ENCODE measurements at places on chromosomes 2 and 18.

- DNase-seq, result no peak
These were observed 31.4 kb downstream of the TIMM21 start for GRCh38 chr18:74179623-74180199.

DNA sequence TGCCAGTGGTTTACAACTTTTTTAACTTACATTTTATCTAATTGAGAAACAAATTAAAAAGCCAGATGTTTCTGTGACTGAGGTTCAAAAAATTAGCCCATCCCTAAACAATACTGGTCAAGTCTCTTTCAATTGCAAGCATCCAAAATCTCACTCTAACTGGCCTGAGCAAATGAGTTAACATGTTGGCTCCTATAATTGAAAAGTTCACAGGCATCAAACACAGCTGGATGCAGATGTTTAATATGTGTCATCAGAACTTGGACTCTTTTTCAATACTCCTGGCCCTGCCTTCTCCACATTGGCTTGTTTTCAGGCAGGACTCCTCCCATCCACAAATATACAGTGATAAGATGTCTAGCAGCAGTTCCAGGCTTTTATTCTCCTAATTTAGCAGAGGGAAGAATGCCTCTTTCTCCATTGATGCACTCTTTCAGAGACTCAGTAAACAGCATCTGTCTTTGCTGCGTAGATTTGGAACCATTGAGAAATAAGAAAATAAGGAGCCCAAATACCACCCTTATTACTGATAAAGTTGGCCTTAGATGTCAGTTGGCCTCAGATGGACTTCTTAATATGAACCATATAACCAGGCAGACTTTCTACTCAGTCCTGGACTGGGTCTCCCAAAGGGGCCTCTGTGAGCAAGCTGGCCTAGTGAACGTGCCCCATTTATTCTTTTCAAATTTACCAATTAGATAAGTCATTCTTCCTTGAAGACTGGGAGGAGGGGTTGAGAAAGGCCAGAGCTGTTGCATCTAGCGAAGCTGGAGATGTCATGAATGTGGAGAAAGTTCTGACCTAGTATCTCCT is 30.4 kb upstream of the FN1 start:
- no peak for DNase-seq

DNA sequence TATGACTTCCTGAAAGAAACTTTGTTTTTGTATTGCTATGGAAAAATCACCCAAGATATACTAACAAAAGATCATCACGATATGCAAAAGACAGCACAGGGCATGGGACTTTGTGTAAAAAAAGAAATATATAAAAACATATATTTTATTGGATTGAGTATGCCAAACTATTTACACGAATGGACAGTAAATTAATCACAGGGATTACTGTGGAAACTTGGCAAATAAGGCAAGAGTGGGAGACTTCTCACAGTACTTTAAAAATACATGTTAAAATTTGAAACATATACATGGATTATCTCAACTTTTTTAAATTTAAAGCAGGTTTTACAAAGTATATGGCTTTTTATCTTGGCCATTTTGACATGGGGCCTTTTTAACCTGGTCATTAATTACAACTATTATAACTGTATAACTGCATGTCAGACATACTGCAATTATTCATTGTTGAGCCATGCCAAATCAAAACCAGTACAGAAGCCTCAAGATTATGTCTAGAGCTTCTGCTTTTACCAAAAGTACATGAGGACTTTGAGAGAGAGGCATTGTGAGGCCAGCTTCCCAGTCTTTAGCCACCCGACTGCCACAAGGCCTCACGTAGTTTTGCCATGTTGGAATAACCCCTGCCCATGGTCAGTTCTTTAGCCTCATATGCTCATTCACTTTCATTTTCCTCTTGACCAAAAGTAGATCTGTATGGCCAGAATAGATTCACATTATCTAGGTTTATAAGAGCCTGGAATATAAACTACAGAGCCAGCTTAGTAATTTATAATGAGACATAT is 419.8 kb downstream of the SETBP1 start:
- no peak for DNase-seq

GRCh38 chr2:61017003-61017555 is 441 bp upstream of the PEX13 start:
- DNase-seq, result peak; percentile 64

DNA sequence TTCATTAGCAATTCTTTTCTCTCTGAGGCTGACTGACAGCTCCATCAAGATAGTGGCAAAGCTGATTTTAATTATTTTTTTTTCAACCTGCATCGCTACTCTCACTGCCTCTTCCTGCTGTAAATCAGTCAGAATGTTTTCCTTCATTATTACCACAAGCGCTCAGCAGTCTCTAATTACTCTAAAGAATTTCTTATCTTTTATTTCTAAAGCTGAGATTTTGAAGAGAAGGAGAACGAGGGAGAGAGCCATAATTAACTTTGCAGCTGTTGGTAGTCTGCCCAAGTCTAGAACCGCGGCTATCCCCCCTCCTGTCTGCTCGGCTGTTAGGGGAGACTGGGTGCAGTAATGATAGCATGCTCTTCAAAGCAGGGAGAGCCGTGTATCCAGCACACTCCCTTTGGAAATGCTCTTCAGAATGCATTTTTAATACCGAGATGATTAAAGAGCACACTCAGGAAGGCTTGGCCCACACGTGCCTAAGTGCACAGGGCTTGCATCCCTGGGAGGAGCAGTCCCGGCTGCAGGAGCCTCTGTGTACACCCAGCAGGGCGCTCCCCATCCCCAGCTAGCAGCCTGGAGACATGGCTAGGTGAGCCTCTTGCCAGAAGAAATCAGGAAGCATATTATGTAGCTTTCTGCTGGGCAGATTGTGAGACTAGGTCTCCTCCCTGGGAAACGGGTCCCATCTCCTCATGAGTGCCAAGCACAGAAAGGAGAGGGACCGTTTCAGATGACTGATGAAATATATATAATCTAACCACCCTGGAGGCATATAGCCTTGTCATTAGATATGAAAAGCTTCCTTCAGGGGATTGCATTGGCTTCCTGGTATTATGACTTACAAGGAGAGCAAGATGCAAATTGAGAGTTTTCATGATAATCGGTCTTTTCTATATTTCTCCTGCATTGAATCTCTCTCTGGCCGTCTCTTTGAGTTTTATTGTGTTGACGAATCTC is 555.2 kb downstream of the CMPK2 start:
- DNase-seq, result no peak

DNA sequence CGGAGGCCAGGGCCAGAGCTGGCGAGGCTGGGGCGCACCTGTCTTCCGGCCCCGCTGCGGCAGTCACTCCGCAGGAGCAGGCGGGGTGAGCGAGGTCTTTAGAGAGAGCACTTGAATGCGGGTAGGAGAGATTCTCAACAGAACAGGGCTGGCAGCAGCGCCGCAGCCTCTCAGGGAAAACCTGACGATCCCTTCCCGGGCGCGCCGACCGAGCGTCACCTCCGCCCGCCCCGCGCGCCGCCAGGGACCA is 526 bp downstream of the PRKRA start:
- DNase-seq, result no peak

DNA sequence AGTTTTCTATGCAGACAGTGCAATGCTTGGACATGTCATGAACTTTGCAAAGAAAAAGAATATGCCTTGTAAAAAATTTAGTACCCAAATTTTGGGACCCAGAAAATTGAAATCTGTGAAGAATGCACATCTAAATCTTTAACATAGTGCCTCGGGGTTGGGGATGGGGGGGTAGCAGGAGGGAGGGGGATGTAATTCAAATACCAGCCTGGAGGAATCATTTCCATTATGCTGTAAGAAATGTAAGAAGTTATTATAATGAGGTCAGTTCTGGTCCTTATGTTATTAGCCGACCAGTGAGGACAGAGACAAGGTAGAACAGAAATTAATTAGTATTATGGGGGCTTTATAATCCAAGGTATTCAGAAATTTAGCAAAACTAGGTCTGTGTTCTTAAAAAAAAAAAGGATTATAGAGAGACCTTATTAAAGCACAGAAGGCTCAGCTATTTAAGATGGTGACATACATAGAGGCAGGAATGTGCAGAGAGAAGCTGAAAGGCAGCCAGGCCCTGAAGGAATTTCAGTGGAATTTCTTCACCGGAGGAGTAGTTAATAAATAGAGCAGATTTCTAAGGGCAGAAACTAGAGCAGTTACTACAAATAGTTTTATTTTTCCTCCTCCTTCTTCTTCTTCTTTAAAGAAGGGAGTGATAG is 89.0 kb upstream of the RBMS1 start:
- no peak for DNase-seq

- no peak for DNase-seq
These were observed 59.5 kb upstream of the RBM44 start for GRCh38 chr2:237739101-237739500.

- no peak for DNase-seq
These were observed 251.9 kb upstream of the CHAC2 start for GRCh38 chr2:53515435-53516332.

DNA sequence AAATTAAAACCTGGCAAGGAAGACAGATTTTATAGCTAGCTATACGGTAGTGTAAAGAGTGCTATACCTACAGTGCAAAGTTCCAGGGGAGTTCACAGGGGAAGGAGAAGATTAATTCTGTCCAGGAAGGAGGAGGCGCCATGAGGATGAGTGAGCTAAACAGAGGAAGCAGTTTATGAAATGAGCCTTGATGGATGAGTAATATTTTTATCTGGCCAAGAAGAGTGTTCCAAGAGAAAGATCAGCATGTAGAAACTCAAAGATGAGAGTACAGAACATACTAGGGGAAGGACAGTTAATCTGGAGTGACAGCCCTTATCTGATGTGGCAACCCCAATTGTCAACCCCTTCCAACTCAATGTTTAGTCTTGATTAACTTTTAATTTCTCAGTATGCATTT is 54.8 kb downstream of the CDH20 start:
- no peak for DNase-seq

DNA sequence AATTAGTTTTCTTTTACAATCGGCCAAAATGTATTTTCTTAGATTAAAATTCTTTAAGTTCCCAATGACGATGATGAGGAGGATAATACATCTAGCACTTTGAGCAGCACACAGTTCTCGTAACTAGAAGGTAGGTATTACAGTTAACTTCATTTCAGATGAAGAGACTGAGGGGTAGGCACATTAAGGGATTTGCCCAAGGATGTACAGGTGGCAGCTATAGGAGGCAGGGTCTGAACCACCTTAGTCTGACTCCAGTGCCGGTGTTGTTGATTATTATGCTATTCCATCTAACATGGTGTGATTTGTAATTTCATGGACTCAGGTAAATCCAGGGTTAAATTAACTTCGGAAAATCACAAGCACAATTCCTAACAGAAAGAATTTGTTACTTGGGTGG is 1.1 kb downstream of the CD28 start:
- DNase-seq, result no peak

DNA sequence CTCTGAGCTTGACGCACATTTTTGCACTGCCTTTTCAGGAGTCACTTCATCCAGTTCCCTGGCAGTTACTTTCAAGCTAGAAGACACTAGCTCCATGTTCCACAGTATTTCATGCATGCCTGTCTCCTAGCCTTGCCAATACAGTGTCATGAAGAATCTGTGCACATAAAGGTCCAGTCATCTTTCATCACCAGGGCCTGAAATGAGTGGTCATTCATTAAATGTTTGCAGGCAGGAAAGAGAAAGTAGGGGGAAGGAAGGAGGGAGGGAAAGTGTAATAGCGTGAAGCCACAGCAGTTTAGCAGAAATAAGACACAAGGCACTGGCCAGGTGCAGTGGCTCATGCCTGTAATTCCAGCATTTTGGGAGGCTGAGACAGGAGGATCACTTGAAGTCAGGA is 92.4 kb upstream of the COPS8 start:
- DNase-seq, result no peak

GRCh38 chr2:153474876-153475435 is 3.6 kb downstream of the RPRM start:
- no peak for DNase-seq

DNA sequence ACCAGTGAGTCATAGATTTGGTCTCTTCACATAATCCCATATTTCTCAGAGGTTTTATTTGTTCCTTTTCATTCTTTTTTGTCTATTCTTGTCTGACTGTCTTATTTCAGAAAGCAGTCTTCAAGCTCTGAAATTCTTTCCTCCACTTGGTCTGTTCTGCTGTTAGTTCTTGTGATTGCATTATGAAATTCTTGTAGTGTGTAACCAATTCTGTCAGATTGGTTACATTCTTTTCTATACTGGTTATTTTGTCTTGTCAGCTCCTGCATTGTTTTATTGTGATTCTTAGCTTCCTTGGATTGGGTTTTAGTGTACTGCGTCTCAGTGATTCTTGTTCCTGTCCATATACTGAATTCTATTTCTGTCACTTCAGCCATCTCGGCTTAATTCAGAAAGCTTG is 18.6 kb downstream of the EHBP1 start:
- DNase-seq, result no peak

DNA sequence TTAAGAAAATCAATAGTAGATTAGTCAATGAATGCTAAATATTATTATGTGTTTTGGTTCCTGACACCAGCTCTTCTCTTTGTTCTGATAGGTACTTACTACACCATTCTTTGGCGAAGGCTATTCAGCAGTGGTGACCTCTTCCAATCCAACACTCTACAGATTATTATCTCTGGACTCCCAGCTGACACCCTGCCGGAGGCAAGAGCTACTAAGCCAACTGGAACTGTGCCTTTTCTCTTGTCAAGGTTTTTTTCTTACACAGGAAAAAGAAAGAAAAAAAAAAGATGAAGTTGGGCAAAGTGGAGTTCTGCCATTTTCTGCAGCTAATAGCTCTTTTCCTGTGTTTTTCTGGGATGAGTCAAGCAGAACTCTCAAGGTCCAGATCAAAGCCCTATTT is 11.7 kb downstream of the CDH7 start:
- no peak for DNase-seq

- DNase-seq, result no peak
These were observed 60.3 kb downstream of the PIAS2 start for GRCh38 chr18:46856973-46857372.

DNA sequence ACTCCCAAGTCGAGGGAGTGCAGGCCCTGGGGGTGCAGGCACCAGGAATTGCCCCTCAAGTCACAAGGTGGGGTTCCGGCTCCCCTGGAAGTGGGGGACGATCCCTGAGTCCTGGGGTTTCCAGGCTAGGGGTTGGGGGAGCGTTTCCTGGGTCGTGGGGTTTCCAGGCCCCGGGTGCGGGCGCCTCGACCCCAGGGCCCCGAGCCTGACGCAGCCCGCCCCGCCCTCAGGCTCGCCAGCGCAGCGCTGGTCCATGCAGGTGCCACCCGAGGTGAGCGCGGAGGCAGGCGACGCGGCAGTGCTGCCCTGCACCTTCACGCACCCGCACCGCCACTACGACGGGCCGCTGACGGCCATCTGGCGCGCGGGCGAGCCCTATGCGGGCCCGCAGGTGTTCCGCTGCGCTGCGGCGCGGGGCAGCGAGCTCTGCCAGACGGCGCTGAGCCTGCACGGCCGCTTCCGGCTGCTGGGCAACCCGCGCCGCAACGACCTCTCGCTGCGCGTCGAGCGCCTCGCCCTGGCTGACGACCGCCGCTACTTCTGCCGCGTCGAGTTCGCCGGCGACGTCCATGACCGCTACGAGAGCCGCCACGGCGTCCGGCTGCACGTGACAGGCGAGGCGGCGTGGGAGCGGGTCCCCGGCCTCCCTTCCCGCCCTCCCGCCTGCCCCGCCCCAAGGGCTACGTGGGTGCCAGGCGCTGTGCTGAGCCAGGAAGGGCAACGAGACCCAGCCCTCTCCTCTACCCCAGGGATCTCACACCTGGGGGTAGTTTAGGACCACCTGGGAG is 12.0 kb downstream of the SIGLEC15 start:
- no peak for DNase-seq

Data from substantia nigra (tissue), 51 donors.